ENCODE measurements at places on chromosomes 1 and 21. TPM values are rescaled to one million over a fixed set of nuclear protein-coding genes. Genes with fewer than 3 reads are reported as not detected.

Gene KCNE2
- total RNA-seq, result not detected

Gene GJC2
- total RNA-seq, result 0.49 TPM

Gene SLC6A9
- 35.3 TPM for total RNA-seq

Gene LRRC53
- not detected for total RNA-seq

Gene TRIM17
- 0.31 TPM for total RNA-seq

Gene ZNF326
- total RNA-seq, result 28.7 TPM

Gene SAMSN1
- 2.8 TPM for total RNA-seq

Measured in left colon (tissue), 2 donors.